ENCODE measurements at places on chromosomes 5 and 9. TPM values are rescaled to one million over a fixed set of nuclear protein-coding genes. Genes with fewer than 3 reads are reported as not detected.

The SH3RF2 gene
- polyA plus RNA-seq, result 13.8 TPM

The LCN1 gene
- polyA plus RNA-seq, result not detected

The FAM78A gene
- polyA plus RNA-seq, result 0.60 TPM

The SAXO1 gene
- 0.01 TPM for polyA plus RNA-seq

The FANCC gene
- polyA plus RNA-seq, result 5.1 TPM

The OTP gene
- not detected for polyA plus RNA-seq

The KCNIP1 gene
- polyA plus RNA-seq, result not detected

The KLHL3 gene
- 3.0 TPM for polyA plus RNA-seq

The SPAAR gene
- 2.5 TPM for polyA plus RNA-seq

Measured in sigmoid colon (tissue), 7 donors.